HFF-Myc (cell line): ENCODE measurements at places on chromosomes 6 and 20.

DNA sequence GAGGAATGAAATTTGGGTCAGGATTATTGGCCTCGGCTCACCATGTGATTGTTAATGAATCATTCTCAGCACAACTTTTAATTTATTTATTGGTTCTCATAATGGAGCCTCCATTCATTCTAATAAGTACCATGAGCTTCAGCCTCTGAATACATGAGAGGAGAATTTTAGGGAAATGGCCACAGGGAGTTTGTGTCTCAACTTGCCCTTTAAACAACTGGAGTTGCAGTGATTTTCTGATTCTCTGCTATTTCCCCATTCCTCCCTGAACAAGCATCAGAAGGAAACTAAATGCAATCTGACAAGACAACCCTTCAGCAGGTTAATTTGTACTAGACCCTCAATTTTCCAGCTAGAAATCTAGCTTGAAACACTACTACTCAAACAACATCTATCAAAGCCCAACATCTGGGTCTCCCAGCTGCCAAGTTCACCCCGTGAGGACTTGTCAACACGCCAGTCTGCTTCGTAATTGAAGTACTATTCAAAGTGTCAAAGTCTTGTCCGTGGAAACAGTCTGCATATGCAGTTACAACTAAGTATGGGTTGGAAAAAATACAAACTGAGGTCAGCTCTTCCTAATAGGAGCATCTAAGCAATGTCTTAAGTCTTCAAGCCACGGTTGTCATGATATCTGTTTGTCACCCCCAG lies 235.4 kb downstream of the CDH4 start:
- DNase-seq = no peak

DNA sequence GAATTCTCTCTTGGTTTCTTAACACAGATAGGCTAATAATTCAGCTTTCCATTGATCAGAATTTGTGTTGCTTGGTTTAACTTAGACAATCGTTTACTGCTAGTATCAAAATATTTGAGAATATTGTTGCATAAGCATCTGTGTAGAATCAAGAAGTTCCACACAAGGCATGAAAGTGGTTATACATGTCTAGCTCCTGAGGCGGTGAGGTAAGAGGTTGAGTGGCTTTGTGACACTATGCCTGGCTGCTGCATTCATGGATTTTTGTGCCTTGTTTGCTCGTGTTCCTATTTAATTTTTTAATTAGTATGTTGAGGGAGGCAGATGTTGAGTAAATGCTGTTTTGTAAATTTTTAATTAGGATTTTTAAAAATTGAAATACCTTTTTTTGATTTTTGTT lies 10.2 kb downstream of the PKIB start:
- no peak for DNase-seq

DNA sequence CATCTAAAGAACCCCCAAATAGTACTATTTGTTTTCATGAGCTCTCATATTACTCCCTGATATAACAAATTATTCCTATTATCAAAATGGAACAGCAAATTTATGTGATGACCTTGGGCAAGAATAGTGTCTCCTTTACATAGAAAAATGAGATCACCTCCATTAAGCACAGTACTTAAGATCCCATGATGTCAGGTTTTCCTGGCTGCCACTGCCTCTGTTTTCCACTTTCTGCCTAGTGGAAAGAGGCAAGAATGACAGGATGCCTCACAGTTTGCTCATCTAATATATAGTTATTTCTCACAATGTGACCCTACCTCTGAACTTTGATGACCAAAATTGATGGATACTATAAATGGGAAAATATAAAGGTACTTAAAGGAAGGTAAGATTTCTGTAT lies 260.1 kb upstream of the SGK1 start:
- DNase-seq = no peak

DNA sequence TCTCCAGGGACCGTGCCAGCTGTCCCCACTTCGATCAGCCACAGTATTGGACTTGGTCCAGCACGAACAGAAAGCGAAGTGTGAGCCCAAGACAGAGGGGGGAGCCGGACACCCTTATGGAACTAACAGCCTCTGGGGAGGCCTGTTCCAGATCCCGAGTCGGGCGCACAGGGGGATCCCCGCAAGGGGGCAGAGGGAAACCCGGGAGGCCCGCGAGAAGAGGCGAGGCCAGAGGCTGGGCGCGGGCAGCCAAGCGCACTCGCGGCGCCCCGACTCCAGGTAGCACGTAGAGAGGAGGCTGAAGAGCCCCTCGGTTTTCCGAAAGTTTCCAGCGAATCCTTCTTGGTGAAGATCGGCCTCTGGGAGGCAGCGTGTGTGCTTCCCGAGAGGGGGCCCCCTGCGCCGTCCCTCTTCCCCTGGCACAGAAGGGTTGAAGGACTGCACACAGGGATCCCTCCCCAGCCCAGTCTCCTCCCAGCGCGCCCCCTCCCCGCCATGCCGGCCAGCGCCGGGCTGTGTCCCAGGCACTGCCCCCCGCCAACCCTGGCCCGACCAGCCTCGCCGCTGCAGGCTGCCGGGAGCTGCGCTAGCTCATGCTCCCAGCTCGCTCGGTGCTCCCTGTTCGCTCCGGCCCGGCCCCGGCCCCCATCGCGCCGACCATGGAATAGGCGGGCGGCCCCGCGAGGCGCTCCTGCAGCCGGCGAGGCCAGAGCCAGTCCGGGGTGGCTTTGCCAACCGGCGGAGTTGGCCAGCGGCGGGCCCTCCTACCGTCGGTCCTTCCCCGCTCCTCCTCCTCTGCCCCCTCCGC lies 577 bp upstream of the SLC24A3 start:
- DNase-seq = no peak

GRCh38 chr20:50498071-50498776 lies 12.0 kb upstream of the PTPN1 start:
- DNase-seq = no peak

GRCh38 chr20:22062874-22063273 lies 357.4 kb downstream of the PAX1 start:
- DNase-seq = no peak

DNA sequence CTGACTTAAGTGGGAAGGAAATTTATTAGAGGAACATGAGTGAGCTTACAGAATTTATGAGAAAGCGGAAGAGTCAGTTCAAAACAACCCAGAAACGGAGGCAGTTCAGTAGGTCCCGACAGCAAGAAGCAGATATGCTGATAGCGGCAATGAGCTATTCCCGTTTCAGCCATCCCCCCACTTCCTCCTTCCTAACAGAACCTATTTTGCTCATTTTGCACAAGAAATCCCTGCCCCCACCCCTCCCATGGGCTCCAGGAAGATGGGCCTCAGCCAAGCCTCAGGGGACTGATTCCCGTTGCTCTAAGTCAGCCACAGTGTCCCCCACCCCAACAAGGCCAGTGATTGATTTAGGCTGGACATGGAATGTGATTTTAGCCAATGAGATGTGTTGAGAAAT lies 157.5 kb downstream of the CEBPB start:
- DNase-seq = no peak

- no peak for DNase-seq
These were observed 43.4 kb upstream of the PIM1 start for GRCh38 chr6:37126493-37126958.

DNA sequence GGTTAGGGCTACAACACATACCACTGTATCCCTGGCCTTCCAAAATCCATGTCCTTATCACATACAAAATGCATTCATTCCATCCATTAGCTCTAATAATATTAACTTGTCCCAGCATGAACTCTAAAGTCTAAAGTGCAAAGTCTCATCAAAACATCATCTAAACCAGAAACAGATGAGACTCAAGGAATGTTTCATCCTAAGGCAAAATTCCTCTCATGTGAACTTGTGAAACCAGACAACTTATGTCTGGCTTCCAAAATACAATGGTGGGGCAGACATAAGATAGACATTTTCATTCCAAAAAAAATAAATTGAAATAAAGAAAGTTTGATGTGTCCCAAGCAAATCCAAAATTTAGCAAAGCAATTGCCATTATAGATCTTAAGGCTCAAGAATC lies 257.4 kb downstream of the HTR1B start:
- DNase-seq = no peak

DNA sequence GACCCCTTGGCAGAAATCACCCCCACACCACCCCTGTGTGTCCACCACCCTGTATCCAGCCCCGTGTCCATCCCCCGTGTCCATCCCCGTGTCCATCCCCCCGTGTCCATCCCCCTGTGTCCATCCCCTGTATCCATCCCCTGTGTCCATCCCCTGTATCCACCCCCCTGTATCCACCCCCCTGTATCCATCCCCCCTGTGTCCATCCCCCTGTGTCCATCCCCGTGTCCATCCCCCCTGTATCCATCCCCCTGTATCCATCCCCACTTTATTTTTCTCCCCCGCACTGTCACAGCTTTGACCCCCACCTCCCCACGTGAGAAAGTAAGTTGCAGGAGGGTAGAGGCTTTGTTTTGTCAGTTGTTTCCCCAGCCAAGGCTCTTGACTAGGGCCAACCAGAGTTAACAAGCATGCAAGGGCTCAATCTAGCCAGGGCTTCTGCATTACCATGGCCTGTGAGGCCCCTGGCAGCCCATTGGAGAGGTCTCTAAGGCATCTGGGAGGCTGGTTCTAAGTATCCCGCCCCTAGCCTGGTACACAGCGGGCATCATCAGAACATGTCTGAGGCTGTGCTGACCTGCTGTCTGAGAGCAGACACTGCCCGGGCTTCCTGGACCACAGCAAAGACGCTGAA lies 18.1 kb upstream of the SIRPA start:
- DNase-seq = no peak

GRCh38 chr6:73388433-73388799 lies 6.2 kb upstream of the DDX43 start:
- DNase-seq = no peak

GRCh38 chr20:39532205-39532604 lies 570.1 kb downstream of the DHX35 start:
- no peak for DNase-seq

DNA sequence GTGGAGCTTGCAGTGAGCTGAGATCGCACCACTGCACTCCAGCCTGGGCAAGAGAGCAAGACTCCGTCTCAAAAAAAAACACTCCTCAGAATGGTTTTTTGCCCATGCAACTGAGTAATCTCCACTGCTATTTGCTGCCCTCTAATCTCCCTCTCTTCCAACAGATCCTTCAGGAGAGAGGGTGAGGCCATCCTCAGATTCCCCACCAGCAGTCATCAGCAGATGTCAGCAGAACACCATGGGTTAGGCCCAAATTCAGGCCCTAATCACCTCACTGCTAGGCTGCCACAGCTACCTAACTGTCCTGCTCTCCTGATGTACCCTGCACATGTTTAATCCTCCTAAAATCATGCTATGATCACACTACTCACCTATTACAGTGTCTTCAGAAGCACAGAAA lies 63.2 kb upstream of the BEND6 start:
- no peak for DNase-seq

GRCh38 chr6:78615430-78615904 lies 251.9 kb upstream of the IRAK1BP1 start:
- DNase-seq = no peak

DNA sequence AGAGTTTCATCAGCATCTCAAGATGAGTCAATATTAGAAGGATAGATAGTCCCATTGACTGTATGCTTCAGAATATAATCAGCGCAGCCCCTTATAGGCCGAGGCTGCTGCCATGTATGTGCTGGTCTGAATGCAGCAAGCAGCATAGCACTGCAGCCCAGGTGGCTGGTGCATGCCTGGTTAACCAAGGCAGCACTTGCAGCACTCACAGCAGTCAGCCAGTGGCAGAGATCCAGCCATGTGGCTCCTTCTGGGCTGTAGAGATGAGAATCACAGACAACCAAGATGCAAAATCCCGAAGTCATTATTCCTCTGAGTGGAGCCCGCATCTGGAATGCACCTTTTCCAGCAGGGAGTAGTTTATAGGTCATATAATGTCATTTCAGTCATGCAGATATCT lies 251.9 kb downstream of the UST start:
- peak; percentile 54 for DNase-seq

DNA sequence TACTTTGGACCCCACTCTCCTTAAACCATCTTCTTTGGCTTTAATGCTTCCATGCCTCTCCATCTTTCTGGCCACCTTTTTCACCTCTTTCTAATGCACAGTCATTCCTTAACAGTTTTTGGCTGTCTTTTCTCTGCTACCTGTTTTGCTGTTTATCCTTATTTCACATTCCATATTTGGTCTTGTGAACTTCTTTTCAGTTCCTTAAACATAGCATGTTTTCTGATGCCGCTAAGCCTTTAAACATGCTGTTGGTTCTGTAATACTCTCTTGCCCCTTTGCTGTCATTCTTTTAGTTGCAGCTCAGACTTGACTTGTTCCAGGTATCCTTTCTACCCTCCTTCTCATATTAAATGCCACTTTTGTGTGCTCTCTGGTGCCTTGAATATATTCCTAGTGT lies 35.8 kb downstream of the TOP1 start:
- no peak for DNase-seq

GRCh38 chr6:31977816-31978431 lies 3.9 kb upstream of the C4A start:
- DNase-seq = no peak

- no peak for DNase-seq
These were observed 35.6 kb upstream of the TAGAP start for GRCh38 chr6:159080217-159080976.

- no peak for DNase-seq
These were observed 109.2 kb downstream of the FOXF2 start for GRCh38 chr6:1498491-1499113.

- DNase-seq = no peak
These were observed 102.5 kb downstream of the GRM4 start for GRCh38 chr6:34043359-34043758.

GRCh38 chr20:10670501-10671220 lies 3.1 kb downstream of the JAG1 start:
- no peak for DNase-seq

- DNase-seq = no peak
These were observed at the start of gene SLC18B1 for GRCh38 chr6:132797951-132798868. Gene SLC18B1 (minus strand): TSS chr6:132798637. CDS start chr6:132798456, 181 bp downstream.

GRCh38 chr6:100311707-100312251 lies 152.9 kb downstream of the SIM1 start:
- no peak for DNase-seq

GRCh38 chr6:47477497-47478232 lies at the start of gene CD2AP:
Gene CD2AP (plus strand): TSS chr6:47477789. CDS start chr6:47478245, 456 bp downstream.
- DNase-seq = no peak

DNA sequence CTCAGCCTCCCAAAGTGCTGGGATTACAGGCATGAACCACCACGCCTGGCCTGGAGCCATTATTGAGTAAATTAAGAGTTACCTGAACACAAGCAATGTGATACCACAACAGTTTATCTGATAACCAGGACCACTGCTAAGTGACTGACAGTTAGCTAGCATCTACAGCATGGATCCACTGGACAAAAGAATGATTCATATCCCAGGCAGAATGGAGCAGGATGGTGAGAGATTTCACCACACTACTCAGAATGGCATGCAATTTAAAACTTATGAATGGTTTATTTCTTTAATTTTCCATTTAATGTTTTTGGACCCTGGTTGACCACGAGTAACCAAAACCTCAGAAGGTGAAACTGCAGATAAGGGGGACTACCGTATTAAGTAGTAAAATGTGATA lies 48.6 kb downstream of the RALGAPA2 start:
- DNase-seq = no peak

GRCh38 chr6:150844371-150844770 lies 21.1 kb upstream of the MTHFD1L start:
- DNase-seq = no peak
